ENCODE measurements at places on chromosomes 11 and 22. TPM values are rescaled to one million over a fixed set of nuclear protein-coding genes. Genes with fewer than 3 reads are reported as not detected.

OR51B2 gene
- total RNA-seq: not detected

FOLR3 gene
- total RNA-seq: not detected

CATSPERZ gene
- total RNA-seq: 3.1 TPM

IGSF22 gene
- total RNA-seq: 2.5 TPM

COA4 gene
- total RNA-seq: 37.3 TPM

OR5A1 gene
- total RNA-seq: not detected

DRD4 gene
- total RNA-seq: 4.4 TPM
